ENCODE measurements at places on chromosomes 5 and 9. TPM values are rescaled to one million over a fixed set of nuclear protein-coding genes. Genes with fewer than 3 reads are reported as not detected.

ZDHHC21 gene
- polyA plus RNA-seq: 21.8 TPM

IFNA13 gene
- not detected for polyA plus RNA-seq

HMMR gene
- 21.3 TPM for polyA plus RNA-seq

FLT4 gene
- 30.2 TPM for polyA plus RNA-seq

MSX2 gene
- polyA plus RNA-seq: 0.35 TPM

SHISAL2B gene
- not detected for polyA plus RNA-seq

DIRAS2 gene
- 4.8 TPM for polyA plus RNA-seq

SMIM27 gene
- polyA plus RNA-seq: 18.8 TPM

NUTM2F gene
- not detected for polyA plus RNA-seq

PCDHB16 gene
- 4.8 TPM for polyA plus RNA-seq

LEAP2 gene
- polyA plus RNA-seq: 4.3 TPM

LTC4S gene
- 2.1 TPM for polyA plus RNA-seq

DDX46 gene
- polyA plus RNA-seq: 65.2 TPM

GALNT12 gene
- polyA plus RNA-seq: 14.8 TPM

PGM5 gene
- 41.9 TPM for polyA plus RNA-seq

IFNB1 gene
- not detected for polyA plus RNA-seq

LCN12 gene
- polyA plus RNA-seq: 34.3 TPM

C1QTNF2 gene
- polyA plus RNA-seq: 3.3 TPM

SPAG8 gene
- 4.7 TPM for polyA plus RNA-seq

WDR38 gene
- 0.38 TPM for polyA plus RNA-seq

PRR7 gene
- polyA plus RNA-seq: 1.2 TPM

MXD3 gene
- polyA plus RNA-seq: 14.9 TPM

All from right renal pelvis (tissue), 4 donors.